ENCODE measurements at places on chromosomes 11 and 22.

DNA sequence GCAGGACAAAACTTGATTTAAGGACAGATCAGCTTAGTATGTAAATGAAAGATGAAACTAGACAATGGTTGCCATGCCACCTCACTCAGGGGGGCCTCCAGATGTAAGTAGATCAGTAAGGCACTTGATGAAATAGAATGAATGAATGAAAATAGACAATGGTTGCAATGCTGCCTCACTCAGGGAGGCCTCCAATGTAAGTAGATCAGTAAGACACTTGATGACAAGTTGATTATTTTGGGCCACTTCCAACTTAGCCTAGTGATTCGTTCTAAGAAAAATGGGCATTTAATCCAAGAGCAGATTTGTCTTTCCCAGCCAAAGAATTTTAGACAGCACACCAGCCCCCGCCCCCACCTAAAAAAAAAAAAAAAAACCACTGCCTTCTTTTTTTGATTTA lies 19.2 kb upstream of the SLC5A12 start:
- DNase-seq = no peak

DNA sequence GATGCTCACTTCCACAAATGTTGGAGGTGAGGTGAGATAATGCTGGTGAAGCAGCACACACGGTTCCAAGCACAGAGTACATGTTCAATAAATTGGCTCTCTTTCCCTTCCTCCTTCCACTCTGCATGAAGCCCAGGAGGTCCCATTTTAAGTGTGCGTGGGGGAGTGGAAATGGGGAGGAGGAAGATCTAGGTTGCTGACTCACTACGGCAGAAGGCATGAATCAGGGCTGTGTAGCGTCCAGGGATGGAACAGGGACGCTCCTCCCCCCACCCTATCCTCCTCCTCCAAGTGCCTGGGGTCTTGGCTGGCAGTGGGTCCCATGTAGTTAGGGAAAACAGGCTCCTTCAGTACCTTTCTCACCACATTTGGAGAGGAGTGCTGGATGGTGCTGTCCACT lies 44.2 kb downstream of the TRIM66 start:
- no peak for DNase-seq

GRCh38 chr22:50030297-50031188 lies 18.0 kb upstream of the IL17REL start:
- DNase-seq = no peak

DNA sequence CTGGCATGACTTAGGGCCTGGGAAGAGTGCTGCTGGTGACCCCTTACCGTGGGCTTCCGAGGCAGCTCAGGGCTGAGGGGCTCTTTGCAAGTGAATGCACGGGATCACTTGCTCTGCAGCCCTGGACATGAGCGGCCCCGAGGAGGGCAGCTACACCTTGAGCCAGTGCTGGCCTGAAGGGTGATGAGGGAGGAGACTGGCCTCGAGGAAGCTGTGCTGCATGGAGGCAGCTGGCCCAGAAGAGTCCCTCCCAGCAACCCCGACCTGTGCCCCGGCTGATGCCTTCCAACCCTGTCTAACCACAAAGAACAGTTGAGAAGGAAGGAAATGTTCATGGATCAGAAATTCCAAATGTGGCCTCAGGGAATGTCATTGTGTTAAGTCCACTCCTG lies 45.2 kb downstream of the TBX1 start:
- DNase-seq = no peak

Data from esophagus muscularis mucosa (tissue), 4 donors.